ENCODE measurements at places on chromosomes 5 and 9.

DNA sequence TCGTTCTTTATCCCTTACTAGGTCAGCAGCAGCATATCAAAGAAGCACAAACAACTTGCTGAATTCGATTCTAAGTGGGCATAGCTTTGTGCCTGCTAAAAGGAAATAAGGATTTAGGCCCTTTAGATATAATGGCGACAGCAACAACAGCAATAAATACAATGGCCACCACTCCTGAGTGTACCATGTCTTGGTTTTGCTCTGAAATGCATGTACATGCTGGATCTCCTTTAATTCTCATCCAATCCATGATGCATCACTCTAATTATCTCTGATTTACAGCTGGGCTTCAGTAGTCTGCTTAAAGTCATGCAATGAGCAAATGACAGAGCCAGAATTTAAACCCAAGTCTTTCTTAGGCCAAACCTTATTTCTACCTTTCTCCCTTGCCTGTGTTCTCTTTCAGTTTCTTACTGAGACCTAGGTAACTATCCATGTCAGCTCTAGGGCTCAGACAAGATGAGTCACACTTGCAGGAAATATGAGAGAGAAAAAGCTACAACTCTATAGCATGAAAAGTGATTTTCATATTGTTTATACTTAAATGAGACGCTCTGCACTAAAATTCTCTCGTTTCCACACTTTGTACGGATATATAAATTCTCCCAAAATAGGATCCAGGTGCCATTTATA, 111.8 kb downstream of the HMHB1 start:
- DNase-seq, result no peak

DNA sequence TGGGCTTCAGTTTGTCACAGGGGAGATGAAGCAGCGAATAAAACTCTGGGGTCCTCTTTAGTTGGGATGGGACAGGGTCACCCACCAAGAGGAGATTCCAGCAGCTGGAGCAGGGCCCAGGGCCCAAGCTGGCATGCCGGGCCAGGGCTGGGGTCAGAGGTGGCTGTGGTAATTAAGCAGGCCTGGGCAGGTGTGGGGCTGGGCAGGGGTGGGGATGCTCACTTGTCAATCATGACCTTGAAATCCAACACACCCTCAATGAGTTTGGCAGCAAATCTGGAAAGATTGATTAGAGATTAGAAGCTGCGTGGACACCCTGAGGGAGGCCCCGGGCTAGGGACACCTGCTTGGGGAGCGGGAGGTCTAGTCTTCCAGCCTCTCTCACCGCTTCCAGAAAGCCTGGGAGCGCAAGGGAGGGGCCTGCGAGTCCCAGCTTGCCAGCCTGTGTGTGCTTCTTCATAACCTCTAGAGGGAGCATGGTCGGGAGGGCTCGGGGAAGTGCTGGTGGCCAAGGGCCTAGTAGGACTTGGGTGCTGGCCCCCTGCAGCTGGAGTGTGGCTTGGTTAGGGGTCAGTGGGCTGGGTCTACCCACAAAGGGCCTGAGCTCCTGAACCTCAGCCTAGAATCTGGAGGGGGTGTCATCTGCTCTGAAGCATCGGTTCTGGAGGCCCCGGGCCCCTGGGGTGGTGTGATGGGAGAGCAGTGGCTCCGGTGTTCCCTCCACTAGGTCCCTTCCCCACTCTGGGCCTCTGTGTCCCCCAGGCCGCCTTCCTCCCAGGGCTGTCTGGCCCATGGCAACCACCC, 7.6 kb downstream of the CRAT start:
- no peak for DNase-seq

GRCh38 chr9:130265431-130266235, at the start of gene HMCN2:
Gene HMCN2 (plus strand): TSS chr9:130265760. CDS start chr9:130265879, 119 bp downstream.
- DNase-seq, result no peak

DNA sequence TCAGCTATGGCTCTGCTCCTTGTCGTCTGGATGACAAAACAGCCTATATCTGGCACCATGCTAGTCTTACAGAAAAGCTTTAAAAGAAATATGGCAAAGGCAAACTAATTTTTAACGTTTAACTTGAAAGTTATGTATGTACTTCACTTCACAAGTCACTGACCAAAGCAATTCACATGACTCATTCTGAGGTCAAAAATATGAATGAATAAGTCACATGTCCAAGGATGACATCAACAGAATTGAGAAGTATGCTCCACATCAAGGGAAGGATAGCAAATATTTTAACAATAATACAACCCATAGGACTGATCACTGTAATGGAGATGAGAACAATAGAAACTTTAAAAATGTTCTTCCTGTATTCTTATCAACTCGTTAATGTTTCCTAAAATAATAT, 1072.6 kb upstream of the NUDT12 start:
- DNase-seq, result no peak

DNA sequence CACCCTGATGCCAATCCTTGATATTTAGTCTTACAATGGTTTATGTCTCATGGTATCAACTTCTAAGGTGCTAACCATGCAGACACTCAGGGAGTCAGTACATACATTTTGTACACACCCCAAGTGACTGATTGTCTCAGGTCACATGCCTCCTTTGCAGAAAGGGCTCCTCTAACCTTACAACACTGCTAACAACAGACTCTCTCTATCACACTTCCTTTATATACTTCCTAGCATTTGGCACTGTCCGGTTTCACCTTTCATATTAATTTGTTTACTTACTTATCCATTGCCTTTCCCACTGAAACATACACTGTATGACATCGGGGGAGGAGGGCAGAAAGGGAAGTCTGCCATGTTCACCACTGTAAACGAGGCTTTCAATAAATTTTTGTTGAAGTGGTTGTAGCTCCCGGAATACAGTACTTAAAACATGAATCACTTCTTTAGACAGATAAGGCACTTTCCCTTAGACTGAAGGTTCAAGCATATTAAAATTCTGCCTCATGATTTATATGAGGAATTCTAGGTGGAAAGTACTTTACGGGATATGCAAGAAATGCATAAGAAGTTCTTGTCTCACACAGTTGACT, 20.6 kb downstream of the EMB start:
- DNase-seq, result no peak

DNA sequence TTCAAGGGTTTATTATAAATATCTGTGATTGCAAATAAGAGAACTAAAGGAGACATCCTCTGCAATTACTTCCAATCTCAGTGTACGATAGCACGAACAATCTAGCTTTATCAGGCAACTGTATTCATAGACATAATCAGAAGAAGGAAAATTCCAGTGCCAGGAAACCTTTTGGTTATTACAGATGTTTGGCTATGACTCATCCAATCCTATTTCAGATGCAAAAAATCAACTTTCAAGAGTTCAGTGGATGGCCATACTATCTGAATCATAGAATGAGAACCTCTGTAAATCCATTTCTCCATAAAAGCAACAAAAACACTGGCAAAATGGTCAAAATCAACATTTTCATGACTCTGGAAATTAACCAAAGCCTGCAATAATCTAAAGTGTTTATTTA, 37.9 kb downstream of the GAS1 start:
- no peak for DNase-seq

GRCh38 chr9:126490871-126491567, 122.7 kb upstream of the LMX1B start:
- peak; percentile 76 for DNase-seq

DNA sequence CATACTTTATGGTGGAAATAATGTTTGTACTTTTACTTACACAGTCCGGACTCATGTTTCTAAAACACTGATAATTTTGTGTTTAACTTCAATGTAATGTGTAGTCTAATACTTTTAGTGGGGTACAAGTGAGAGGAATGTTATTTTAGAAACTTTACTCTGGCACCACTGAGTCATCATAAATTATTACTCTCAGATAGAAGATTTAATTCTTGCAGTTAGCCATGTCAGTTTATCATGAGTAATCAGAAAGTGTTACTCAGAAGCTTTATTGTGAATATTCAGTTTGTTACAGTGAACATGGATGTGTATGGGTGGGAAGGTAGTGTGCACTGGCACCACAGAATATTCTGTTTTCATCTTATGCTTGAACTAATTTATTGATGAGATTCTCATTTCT, 20.0 kb downstream of the OGN start:
- DNase-seq, result no peak

DNA sequence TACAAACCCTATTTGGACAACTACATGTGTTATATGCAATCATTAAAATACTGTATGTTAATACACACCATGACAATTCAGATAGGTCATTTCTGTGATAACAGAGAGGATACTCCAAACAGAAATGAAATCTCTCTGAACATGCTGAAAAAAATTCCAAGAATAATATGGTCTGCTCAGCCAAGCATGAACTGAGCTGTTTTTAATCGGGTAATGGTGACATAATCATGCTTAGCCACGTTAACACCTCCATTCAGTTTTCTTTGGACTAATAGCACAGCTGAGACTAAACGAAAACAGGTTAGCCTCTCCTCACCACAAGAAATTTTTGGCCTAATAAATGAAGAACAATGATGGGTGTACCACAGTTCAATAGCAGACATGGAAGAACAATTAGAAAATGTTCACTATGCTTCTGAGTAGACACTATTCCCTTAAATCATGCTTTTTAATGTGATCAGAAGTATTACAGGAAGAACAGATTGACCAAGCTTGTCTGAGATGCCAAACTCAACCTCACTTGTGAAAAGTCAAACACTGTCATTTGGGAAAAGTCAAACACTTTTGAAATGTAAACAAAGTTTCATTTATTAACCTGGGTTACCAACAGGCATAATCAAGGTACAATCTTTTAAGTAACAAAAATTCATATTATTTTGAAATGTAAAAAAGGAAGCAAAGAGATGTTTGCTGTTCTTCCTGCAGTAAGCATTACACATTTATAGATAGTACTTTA, 19.4 kb downstream of the RAB14 start:
- no peak for DNase-seq

Measured in CD4-positive, alpha-beta T cell treated with Interleukin-4 for 4 hours (primary cell).